GM12878 (cell line): ENCODE measurements at places on chromosomes 7 and 10.

- DNase-seq = no peak
These were observed at the start of gene COPS6 for GRCh38 chr7:100088621-100089457. Gene COPS6 (plus strand): TSS chr7:100088969. CDS start chr7:100088991, 22 bp downstream.

GRCh38 chr7:139080905-139081304, 28.6 kb downstream of the ZC3HAV1 start:
- DNase-seq = no peak

DNA sequence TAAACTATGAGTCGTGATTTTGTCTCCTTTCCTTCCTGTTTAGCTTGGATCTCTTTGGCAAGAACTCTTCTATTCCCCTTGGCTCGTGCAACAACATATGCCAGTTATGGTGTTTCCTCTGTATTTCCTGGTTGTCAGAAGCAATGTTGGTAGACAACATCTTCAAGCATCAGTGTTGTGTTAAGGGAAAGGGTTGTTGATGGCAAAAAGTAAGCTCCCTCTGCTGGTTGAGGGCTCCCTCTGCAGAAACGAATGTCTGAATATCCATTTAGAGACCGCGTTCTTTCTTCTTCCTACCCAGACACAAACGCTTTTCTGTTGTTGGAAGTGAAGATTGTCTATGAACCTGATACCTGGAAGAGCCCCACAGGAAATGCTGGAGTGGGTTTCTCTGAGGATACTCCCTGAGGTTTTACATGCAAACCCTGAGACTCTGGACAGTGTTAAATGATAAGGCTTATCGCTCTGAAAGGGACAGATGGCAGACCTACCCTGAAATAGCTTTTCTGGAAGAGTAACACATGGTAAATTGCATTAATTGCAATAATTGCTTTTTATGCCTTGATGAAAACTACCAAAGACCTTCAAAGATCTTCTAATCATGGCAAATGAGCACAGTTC, 23.5 kb upstream of the C1QL3 start:
- DNase-seq = no peak

DNA sequence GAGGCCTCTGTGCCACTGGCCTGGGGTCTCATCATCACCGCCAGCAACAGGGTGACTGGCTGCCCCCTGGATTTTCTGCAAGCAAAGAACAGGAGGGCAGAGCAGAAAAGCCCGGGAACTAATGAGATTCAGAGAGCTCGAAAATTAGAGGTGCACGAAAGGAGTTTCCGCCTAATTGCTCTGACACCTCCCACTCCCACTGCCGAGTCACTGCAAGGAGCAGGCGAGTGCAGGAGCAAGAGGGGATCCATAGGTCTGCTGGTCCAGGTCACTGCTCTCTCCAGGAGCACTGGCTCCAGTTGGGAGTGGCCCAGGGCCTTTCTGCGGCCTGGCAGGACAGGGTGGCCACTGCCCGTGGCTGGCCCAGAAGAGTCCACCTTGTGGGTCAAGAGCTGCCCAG, 276.2 kb downstream of the KCNMA1 start:
- DNase-seq = no peak

GRCh38 chr10:59331661-59332060, 30.7 kb downstream of the FAM13C start:
- DNase-seq = no peak

DNA sequence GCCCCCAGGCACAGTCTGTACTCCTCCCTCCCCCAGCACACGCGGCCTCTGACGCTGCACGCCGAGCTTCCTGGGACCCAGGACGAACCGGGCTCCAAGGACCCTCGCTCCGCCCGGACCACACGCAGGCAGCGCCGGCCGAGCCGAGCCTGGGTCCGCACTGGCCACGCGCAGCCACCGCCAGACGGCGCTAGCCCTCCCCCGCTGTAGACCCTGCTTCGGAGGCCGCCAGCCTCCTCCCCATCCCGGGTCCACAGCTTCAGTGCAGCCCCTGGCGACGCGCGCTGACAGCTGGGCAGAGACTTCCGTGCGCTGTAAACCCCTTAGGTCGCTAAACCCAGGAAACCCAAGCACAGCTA, 936 bp upstream of the TCERG1L start:
- DNase-seq = no peak

DNA sequence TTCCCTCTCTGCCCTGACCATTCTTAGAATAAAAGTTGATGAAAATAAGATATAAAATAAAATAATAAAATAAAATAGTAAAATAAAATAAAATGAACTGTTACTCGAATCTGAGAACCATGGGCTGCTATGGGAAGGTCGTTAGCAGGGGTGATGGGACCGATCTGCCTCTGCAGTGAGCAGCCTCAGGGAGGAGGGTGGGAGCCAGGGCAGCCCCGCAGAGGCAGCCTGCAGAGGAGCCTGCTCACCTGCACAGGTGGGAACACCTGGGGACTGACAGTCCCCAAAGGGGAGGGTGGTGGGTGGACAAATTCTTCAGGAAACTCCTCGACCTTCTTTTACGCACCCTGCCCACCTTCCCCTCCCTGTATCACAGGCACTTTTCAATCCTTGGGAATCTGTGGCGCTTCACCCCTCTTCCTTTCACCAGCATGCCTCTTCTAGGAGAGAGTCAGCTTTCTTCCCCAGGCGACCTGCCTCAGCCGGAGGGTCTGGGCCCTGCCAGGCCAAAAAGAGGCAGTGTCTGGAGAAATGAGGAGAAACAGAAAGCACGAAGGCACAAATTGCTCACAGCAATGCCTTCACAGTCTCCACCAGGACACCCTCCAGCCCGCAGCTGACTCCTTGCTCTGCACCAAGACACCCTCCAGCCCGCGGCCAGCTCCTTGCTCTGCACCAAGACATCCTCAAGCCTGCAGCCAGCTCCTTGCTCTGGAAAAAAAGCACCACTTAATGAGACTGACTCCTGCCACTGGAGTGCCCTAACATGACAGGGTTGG, 368.4 kb upstream of the SHH start:
- no peak for DNase-seq
